ENCODE measurements at places on chromosomes 7 and 10. TPM values are rescaled to one million over a fixed set of nuclear protein-coding genes. Genes with fewer than 3 reads are reported as not detected.

The PTF1A gene
- total RNA-seq = not detected

The RADIL gene
- 1.1 TPM for total RNA-seq

The CYP3A5 gene
- total RNA-seq = not detected

The TAS2R3 gene
- not detected for total RNA-seq

The SLC18A3 gene
- not detected for total RNA-seq

The SH2D4B gene
- not detected for total RNA-seq

The PSMC2 gene
- total RNA-seq = 252 TPM

The CALN1 gene
- not detected for total RNA-seq

The ZNF488 gene
- 0.07 TPM for total RNA-seq

The DUSP5 gene
- total RNA-seq = not detected

The ANKRD2 gene
- total RNA-seq = not detected

The CAMK1D gene
- total RNA-seq = 6.8 TPM

The CABCOCO1 gene
- total RNA-seq = 0.59 TPM

The SEC61G gene
- 1,484 TPM for total RNA-seq

The NRCAM gene
- 0.79 TPM for total RNA-seq

The SLC26A3 gene
- total RNA-seq = not detected

The BTBD16 gene
- not detected for total RNA-seq

The PILRA gene
- not detected for total RNA-seq

The COBL gene
- not detected for total RNA-seq
